ENCODE measurements at places on chromosomes 11 and 22. TPM values are rescaled to one million over a fixed set of nuclear protein-coding genes. Genes with fewer than 3 reads are reported as not detected.
A peak's percentile ranks its signal among the peaks of the same experiment; 100 is the strongest.

Gene FOLR3
- total RNA-seq, result not detected

Gene ANO5
- total RNA-seq, result 4.6 TPM

- DNase-seq, result no peak
Measured at GRCh38 chr22:28514321-28514821, 165.3 kb downstream of the TTC28 start.

DNA sequence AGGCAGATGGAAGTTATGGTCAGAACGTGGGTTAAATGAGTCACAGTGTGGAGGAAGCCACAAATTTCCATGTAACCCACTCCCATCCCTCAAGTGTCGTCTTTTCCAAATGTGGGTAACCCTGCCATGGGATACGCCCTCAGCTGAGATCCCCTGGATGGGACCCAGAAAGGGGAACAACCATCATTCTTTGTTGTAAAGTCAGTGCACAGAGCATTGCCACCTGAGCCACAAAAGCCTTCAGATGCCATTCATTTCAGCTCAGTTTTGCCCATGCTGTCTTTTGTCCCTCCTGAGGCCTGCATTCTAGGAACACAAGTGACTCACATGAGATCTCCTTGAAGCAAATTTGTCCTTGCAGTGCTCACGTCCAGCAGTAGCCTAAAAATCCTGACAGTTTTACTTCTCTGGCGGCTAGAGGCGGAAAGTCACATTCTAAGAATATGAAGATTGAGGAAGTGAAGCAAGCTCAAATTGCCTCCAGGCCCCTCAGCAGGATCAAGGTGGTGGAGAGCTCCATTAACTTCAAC, 30.6 kb downstream of the MMP13 start:
- no peak for DNase-seq

DNA sequence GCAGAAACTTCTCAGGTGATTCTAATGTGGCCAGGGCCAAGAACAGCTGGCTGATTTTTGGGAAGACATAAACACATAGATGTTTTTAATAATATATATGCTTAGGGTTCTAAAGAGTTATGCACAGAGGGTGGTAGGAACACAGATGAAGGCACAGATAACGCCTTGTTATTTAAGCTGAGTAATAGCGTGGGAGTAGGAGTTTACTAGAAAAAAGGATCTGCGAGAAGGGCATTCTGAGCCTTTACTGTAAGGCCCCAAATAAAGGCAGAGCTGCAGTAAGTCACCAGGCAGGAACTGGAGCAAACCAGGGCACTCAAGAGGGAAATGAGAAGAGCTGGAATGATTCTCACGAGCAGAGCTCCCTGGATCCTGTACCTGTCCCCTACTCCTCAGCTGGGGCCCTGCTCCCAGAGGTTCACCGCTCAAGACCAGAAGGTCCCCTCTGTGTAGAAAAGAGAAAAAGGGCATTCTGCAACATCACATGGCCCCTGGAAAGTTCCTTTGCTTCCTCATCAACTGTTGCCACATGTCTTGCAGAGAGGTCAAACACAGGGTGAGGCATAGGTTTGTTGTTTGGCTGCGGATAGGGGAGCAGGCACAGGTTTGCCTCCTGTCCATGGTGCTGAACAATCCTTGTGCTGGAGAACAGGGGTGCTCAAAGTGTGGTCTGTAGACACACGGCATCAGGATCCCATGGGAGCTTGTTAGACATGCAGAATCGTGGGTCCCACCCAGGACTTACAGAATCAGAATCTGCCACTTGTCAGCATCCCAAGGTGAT, 125.7 kb downstream of the TENM4 start:
- peak; percentile 17 for DNase-seq

DNA sequence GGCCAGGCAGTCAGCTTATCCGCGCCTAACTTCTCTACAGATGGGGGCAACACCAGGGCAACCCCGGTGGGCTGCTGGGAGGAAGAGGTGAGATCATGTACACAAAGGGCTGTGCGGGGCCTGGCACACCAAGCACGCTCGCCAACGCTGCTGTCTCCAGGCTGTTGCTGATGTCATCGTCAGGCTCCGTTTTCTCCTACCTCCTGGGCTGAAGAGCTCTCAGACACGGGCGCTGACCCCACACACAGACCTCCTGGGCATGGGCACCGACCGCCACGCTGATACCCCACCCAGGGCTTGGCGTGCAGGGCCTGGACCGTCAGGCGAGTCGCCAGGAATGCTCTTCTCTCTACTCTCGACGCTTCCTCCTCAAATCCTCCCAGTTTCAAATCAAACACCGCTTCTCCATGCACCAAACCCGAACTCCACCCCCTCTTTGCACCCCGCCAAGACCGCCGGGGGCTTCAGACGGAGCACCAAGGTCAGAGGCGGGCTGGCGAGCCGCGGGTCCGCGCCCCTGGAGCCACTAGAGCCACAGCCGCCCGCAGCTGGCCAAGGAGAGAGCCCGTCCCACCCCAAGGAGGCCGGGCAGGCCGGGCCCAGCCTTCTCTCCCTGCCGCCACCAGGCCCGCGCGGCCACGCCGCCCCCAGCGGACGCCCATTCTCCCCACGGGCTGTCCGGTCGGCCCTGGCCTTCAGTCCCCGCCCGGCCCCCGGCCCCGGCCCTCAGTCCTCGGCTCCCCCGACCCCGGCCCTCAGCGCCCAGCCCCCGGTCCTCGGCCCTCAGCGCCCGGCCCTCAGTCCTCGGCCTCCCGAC, 772 bp downstream of the SBF1 start:
- no peak for DNase-seq

DNA sequence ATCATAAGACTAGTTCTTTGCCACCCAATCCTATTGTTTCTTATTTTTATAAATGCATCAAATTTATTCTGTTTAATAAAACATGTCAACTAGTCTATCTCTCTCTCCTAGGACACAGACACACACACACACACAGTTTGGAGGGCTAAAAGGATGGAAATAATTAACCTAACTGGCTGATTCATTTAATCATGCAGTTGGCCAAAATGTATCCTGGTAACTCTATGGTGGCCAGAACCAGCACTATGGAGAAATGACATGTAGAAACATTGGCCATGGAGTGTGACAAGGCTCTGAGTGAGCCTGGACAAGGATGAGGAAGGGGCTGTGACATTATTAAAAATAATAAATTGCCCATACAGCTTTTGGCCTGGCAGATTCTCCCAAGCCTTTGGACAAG, 64.1 kb downstream of the CLPB start:
- DNase-seq, result no peak

GRCh38 chr11:98771791-98772190, 249.0 kb upstream of the CNTN5 start:
- no peak for DNase-seq

DNA sequence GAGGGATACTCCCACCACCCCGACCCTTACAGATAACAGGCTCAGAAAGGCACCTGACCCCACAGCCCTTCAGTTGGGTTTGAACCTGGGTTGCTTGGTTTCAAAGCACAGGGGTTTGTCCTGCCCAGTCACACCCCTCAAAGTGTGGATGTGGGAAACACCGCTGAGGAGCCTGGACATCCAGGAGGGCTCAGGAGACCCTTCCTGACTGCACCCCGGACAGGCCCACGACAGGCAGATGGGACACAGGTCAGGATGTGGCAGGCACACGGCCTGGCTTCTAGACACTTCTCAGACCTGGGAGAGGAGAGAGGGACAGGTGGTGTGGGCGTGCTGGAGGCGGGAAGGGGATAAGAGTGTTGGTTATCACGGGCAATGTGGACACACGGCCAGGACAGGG, 932.3 kb downstream of the BRD1 start:
- no peak for DNase-seq

DNA sequence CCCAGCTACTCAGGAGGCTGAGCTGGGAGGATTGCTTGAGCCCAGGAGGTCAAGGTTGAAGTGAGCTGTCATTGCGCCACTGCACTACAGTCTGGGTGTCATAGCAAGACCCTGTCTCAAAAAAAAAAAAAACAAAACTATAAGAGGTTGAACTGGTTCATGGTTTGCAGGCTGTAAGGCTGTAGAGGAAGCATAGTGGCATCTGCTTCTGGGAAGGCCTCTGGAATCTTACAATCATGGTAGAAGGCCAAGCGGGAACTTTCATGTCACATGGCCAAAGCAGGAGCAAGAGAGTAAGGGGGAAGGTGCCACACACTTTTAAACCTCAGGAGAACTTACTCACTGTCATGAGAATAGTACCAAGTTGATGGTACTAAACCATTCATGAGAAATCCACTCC, 109.6 kb downstream of the SWAP70 start:
- no peak for DNase-seq

GRCh38 chr11:1852877-1853276, at the start of gene LSP1:
Gene LSP1 (plus strand): TSS chr11:1853084. CDS start chr11:1853145, 61 bp downstream.
- DNase-seq, result no peak
